ENCODE measurements at places on chromosomes 6 and 20. TPM values are rescaled to one million over a fixed set of nuclear protein-coding genes. Genes with fewer than 3 reads are reported as not detected.
A peak's percentile ranks its signal among the peaks of the same experiment; 100 is the strongest.

The MAPK13 gene
- total RNA-seq: 70.3 TPM

- DNase-seq: no peak
Observed at GRCh38 chr20:64063389-64064144, 569 bp downstream of the TCEA2 start.

DNA sequence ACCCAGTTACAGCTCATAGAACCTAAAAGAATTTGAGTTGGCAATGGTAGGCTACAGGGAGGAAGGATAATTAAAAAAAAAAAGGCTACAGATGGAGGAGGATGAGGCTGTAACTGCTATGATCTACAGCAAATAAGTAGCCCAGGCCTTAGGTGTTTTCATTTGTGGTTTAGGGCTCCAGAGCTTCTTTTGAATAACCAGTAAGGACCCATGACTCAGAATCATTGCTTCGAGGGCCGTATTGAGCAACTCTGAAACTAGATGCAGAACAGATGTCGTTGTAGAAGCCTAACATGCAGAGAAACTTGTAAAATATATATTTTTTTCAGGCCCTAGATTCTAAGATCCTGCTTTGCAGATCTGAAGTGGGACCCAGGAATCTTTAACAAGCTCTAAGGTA is 19.0 kb upstream of the ASIP start:
- no peak for DNase-seq

The GMPR gene
- 2.3 TPM for total RNA-seq

DNA sequence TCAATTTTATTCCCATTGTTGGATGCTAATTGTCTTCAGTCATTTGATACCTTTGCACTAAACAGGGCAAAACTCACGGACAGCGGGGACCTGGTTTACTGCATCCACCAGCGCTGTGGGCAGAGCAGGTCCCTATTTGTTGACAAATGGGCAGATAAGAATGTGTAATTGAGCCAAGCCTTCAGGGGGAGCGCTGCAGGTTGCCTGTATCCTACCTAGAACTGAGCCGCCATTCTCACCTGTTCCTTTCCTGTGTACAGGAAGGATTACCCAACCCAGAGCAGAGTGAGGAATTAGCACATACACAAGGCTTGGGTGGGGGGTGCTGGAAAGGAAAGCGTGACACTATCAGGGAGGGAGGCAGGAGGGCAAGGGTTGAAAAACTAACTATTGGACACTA is 89.1 kb upstream of the FOXA2 start:
- DNase-seq: no peak

The TFAP2B gene
- 0.26 TPM for total RNA-seq

The EEF1E1 gene
- total RNA-seq: 31.6 TPM

DNA sequence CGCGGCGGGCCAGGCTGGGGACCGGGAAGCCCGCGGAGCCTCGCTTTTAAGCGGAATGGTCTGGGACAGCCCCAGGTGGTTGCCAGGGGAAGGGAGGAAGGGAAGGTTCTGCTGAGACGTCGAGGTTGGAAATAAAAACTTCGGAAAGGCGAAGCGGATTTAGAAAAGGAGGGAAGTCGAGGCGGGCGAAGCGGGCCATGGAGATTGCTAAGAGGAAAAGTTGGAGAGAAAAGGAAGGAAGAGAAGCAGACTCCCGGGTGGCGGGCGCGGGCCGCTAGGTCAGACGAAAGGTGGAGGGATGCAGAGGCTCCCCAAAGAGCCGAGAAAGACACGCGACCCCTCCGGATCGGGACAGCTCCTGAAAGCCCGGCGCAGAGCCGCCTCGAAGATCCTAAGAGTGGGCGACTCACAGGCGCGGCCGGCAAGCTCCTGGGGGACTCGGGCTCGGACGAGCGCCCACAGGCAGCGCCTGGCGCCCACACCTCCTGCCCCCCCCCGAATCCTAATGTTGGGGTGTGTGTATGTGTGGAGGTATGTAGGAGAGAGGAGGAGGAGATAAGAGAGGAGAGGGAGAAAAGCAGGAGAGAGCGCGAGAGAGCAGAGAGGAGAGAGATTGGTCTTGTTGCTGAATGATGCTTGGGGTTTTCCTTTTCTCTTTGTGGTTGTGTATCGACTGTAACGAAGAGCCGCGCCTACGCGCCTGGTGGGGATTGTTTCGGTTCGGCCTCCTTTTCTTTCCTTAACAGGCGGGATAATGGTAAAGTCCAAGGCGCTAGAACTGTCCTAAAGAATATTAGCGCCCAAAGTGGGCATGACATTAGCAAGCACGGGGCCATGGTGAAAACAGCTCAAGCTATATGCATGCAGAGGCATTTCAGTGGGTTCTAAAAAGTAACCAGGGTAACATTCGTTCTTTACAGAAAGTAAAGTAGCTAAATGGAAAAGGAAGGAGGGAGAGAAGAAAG is 1.5 kb downstream of the TFAP2B start:
- DNase-seq: no peak

The DST gene
- 367 TPM for total RNA-seq

DNA sequence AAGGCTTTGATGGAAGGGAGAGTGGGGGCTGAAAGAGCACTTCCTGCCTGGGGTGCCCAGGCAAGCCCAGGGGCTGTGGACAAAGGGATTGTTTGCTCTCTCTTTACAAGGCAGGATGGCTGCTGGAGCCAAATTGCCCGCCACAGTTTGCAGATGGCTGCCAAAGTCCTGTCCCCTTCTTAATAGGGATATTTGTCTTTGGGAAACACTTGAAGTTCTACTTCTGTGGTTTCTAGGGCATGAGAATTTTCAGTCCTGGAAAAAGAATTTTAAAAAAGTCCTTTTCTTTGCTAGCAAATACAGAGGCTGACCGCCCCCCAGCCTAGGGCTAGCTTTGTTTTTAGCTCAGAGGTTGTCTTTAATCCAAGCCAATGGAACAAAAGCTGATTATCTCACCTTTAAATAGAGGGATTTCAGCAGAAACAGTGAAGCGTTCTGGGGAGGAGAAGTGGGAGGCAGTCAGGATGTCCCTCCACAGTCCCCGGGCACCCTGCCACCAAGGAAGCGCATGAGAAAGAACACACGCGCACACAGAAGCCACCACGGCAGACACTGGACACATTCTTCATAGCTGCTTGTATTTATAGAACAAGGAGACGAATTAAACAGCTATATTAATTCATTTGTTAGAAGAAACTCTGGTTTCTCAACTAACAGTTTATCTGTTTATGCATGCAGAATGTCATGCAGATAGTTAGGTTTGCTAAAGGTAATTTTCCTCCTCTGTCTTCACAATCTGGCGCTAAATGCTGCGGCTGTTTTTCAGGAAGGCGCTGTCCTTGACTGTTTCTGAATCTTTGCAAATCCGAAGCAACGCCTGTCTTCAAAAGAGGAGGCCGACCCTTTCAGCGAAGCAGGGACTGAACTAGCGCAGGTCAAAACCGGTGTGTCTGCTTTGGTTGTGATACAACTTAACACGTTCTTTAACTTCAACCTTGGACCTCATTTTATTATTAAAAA is 736.9 kb downstream of the QKI start:
- no peak for DNase-seq

- no peak for DNase-seq
Observed at GRCh38 chr20:44736170-44737021, 9.3 kb upstream of the KCNK15 start.

GRCh38 chr20:63290677-63291472 is 2.1 kb upstream of the COL20A1 start:
- DNase-seq: no peak

DNA sequence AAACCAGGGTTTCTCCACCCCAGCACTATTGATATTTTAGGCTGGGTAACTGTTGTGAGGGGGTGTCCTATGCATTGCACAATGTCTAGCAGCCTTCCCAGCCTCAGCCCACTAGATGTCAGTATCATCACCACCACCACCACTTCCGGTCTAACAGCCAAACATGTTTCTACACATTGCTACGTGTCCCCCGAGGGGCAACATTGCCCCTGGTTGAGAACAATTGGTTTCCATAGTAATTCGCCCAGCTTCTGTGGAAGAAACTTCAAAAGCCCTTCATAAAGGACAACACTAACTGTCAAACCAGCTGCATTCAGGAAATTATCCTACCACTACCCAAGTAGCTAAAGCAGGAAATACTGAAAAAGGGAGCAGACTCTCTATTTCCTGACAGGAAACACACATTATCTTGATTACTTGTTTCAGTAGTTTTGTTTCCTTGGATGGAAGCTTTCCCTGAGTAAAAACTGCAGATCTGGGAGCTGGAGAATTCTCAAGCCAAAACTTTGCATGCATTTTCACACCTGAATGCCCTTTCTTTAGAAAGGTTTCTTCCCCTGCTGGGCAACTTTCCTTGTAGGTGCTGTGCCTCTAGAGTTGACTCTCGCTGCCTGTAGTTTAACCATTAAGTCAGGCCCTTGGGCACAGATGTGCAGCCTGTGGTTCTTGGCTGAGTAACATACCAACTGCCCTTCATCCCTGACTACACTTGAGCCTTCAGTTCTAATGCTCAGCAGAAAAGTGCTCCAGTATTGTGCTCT is 23.6 kb downstream of the PKHD1 start:
- DNase-seq: peak; percentile 62

- no peak for DNase-seq
Observed at GRCh38 chr6:12049165-12049564, 37.1 kb downstream of the HIVEP1 start.

The PRND gene
- not detected for total RNA-seq

DNA sequence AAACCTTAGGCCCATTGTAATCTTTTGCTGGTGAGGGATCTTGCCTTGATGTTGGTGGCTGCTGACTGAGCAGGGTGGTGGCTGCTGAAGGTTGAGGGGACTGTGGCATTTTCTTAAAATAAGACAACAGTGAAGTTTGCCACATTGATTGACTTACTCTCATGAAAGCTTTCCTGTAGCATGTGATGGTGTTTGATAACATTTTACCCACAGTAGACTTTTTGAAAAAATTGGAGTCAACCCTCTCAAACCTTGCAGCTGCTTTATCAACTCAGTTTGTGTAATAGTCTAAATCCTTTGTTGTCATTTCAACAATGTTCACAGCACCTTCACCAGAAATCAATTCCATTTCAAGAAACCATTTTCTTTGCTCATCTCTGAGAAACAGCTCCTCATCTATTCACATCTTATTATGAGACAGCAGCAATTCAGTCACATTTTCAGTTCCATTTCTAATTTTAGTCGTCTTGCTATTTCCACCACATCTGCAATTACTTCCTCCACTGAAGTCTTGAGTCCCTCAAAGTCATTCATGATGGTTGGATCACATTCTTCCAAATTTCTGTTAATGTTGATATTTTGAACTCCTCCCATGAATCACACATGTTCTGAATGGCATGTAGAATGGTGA is 37.2 kb downstream of the CST9L start:
- DNase-seq: no peak

DNA sequence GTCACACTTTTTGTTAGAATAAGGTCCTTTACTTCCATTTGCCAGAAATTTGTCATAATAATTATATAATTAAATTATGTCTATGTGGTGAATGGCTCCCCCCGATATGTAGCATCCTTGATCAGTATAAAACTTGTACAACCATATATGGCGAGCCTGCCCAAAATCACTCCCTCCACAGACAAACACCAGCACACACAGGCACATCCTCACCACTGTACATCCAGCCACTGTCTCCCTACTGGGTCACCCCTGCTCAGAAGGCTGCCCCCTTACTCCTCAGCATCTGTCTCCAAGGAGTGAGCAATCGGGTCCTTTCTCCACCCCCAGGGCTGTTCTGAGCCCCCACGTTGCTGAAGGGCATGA is 87.0 kb upstream of the MYL9 start:
- DNase-seq: no peak

The LCA5 gene
- 5.8 TPM for total RNA-seq

The PCSK2 gene
- not detected for total RNA-seq

GRCh38 chr6:156992020-156992804 is 215.0 kb downstream of the ARID1B start:
- no peak for DNase-seq

The OR2J3 gene
- total RNA-seq: not detected

The IMPG1 gene
- total RNA-seq: not detected

GRCh38 chr20:18224968-18225568 is 63.3 kb upstream of the ZNF133 start:
- peak; percentile 45 for DNase-seq

- peak; percentile 76 for DNase-seq
Observed at GRCh38 chr6:149079911-149080491, 237.5 kb upstream of the TAB2 start.

GRCh38 chr6:31896856-31897611 is 464 bp downstream of the EHMT2 start:
- no peak for DNase-seq

The HAO1 gene
- total RNA-seq: not detected

GRCh38 chr20:62048346-62048761 is 17.3 kb downstream of the TAF4 start:
- no peak for DNase-seq

GRCh38 chr20:50186151-50186885 is 4.3 kb upstream of the CEBPB start:
- peak; percentile 94 for DNase-seq

The TAGAP gene
- 4.9 TPM for total RNA-seq

GRCh38 chr6:157246048-157246630 is 77.2 kb downstream of the TMEM242 start:
- DNase-seq: no peak

DNA sequence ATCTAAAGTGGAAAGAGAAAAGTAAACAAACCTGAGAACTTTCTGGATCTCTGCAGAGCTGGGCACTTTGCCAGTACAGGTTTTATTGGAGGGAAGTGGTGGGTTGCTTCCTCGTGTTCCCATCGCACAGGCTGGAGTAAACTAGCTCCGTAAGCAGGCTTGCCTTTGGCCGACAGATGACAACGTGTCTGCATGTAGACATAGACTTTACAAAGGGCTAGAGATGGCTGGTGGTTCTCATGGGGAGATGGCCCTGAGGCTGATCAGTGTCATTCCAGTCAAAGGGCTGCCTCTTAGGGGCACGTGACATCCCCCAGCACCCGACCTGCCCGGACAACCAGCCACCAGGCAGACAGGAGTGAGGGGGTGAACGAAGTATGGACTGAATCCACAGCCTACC is 98.8 kb downstream of the YTHDF1 start:
- no peak for DNase-seq

DNA sequence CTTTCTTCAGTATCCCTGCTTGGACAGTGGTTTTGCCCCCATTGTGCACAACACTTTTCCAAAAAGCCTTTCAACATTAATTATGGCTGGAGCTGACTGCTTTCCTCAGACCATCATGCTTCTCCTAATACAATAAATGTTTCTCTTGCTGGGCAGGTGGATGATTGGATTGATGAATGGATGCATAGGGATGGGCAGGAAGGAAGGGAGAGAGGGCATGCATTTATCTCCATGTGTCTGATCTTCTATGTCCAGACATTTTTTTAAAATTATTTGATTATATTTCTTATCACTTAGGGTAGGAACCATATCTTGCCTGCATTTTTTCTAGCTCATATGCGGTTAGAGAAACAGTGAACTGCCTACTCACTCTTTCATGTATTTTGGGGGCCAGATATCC is 218.5 kb downstream of the PRL start:
- no peak for DNase-seq

The ID4 gene
- total RNA-seq: 32.5 TPM

The SNAI1 gene
- 5.8 TPM for total RNA-seq

GRCh38 chr6:157148391-157149323 is 174.7 kb downstream of the TMEM242 start:
- no peak for DNase-seq
